ENCODE measurements at places on chromosomes 7 and 10.
A peak's percentile ranks its signal among the peaks of the same experiment; 100 is the strongest.

DNA sequence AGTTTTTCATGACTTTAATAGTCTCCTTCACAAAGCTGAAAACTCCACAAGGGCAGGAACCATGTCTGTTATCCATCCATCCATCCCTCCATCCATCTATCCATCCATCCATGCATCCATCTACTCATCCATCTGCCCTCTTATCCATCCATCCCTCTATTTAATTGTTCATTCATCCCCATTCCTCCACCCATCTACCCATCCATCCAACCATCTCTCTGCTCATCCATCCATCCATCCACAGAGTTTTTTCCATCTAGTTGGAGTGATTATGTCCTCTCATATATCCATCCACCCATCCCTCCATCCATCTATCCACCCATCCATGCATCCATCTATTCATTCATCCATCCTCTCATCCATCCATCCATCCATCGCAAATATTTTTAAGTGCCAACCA, 237.9 kb downstream of the EMX2 start:
- no peak for DNase-seq
- H3K27me3 ChIP-seq, result no peaks in the 10 kb centered on the region

- H3K27ac ChIP-seq, result no peak overlapping the region
- no peaks in the 10 kb centered on the region for H3K36me3 ChIP-seq
- H3K4me1 ChIP-seq, result peaks cover 7% of the 10 kb centered on the region
- DNase-seq, result no peak
- no peak overlapping the region for H3K4me3 ChIP-seq
Measured at GRCh38 chr10:17214526-17214925, 13.1 kb upstream of the TRDMT1 start.

GRCh38 chr7:134774119-134774518, 5.3 kb upstream of the CALD1 start:
- no peak overlapping the region for H3K4me3 ChIP-seq
- no peaks in the 10 kb centered on the region for H3K27me3 ChIP-seq
- H3K4me1 ChIP-seq, result peaks cover 3% of the 10 kb centered on the region
- H3K27ac ChIP-seq, result no peak overlapping the region
- no peaks in the 10 kb centered on the region for H3K36me3 ChIP-seq

GRCh38 chr10:5387169-5387568, 17.5 kb downstream of the TUBAL3 start:
- no peak for DNase-seq
- no peak overlapping the region for H3K4me3 ChIP-seq

DNA sequence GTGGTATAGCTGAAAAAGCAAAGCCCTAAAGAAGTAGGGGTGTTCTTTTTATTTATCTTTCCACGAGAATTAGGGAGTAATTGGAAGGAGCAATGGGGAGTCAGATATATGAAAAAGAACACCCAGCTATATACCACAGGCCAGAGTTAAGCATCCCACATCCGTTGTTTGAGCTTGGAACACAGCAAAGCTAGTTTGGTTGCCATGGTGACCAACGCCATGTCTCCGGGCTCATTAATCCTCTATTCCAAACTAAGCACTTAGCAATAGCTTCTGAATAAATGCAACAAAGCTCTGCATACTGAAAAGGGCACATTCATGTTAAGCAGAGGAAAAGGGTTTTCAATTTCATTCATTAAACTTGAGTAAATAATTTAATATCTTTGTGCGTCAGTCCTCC, 23.5 kb downstream of the ASB4 start:
- no peaks in the 10 kb centered on the region for H3K36me3 ChIP-seq
- no peak overlapping the region for H3K27ac ChIP-seq
- H3K27me3 ChIP-seq, result no peaks in the 10 kb centered on the region
- H3K4me1 ChIP-seq, result 0 out of 2 replicates have a peak, but pooled peaks cover 4% of the 10 kb centered on the region
- peak; percentile 50 for DNase-seq

DNA sequence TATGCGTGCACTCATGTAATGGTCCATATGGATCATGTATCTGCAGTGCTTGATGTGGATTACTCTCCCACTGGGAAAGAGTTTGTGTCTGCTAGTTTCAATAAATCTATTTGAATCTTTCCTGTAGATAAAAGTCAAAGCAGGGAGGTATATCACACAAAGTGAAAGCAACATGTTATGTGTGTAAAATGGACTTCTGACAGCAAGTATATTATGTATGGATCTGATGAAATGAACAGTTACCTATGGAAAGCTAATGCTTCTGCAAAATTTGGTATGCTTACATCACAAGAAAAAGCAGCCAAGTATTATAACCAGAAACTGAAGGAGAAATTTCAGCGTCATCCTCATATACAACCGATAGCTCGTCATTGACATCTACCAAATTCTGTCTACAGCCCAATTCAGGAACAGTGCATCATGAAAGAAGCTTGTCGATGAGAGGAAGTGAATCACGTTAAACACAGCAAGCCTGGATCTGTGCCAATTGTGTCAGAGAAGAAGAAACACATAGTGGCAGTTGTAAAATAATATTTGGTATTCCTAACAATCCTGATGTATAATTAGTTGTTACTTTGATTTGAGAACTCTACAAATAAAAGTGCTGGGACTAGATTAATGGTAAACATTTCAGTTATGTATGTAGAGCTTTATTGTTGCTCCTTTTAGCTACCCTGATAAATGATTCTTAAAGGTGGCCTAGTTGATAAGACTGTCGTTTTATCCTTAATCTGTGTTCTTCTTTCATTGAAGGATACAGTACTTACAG, 14.2 kb upstream of the SYPL1 start:
- H3K27ac ChIP-seq, result no peak overlapping the region
- H3K4me1 ChIP-seq, result no peaks in the 10 kb centered on the region
- H3K4me3 ChIP-seq, result no peak overlapping the region
- no peaks in the 10 kb centered on the region for H3K36me3 ChIP-seq

DNA sequence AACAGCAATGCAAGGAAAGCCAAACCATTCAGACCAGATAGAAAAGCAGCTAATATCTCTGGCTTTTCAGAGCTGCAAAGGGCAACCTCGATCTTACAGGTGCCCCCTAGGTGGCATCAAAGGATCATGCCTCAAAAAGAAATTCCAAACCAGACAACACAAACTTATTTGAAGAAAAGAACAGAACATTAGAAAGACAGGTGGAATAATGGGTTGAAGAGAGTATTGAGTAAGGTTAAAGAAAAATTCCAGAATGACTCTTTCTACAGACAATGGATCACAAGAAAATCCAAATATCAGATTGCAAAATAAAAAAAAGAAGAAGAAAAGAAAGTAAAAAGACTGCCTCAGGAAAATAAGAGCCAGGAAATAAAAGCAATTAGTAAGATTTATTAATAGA, 213.7 kb downstream of the ELMO1 start:
- no peaks in the 10 kb centered on the region for H3K36me3 ChIP-seq
- no peak for DNase-seq
- H3K4me3 ChIP-seq, result no peak overlapping the region
- no peaks in the 10 kb centered on the region for H3K27me3 ChIP-seq

DNA sequence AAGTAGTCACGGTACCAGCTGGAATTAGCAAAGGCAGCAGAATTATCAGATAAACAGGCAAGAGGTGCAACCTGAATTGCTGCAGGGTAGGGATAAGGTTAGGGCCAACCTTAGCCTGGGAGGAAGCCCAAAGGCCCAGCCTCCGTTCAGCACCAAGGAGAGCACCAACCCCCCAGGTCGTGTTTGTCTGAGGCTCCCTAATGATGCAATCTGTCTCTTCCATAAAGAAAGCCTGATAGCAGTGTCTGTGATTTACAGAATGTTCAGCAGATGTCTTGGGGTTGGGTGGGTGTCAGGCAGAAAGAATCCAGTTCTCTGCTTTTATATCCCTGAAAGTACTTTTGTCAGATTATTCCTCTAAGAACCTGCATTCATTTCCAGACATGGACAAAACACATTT, 328.4 kb upstream of the AOAH start:
- no peaks in the 10 kb centered on the region for H3K27me3 ChIP-seq
- no peak overlapping the region for H3K4me3 ChIP-seq
- DNase-seq, result peak; percentile 63
- H3K36me3 ChIP-seq, result no peaks in the 10 kb centered on the region
- no peak overlapping the region for H3K27ac ChIP-seq

DNA sequence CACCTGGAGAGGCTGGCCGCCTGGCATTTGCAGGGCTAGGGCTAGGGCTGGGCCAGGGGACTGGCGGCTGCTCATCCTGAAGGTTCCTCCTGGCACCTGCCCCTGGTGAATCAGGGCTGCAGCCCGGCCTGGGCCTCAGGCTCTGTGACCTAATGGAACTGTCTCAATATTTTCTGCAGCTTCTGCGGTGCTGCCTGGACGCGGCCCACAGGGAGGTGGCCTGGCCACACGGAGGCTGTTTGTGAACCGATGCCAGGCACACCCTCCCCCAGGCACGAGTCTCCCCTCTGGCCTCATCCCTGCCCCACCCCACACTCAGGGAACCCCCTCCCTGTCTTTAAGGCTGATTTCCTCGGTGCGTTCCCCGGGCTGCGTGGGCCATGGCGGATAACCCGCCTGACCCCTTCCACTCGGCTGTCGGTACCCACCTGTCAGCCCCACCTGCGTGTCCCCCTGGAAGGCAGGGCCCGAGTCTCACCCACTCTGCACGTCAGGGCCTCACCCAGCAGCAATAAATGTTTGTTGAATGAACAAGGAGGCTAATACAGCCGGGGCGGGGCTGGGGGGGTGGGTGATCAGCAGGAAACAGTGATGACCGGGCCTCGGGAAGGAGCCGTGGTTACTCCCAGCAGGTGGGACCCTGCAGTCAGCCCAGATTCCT, 54.5 kb upstream of the DNAJB6 start:
- no peaks in the 10 kb centered on the region for H3K4me1 ChIP-seq
- H3K27ac ChIP-seq, result no peak overlapping the region
- no peaks in the 10 kb centered on the region for H3K36me3 ChIP-seq
- no peak for DNase-seq
- H3K4me3 ChIP-seq, result no peak overlapping the region
- no peaks in the 10 kb centered on the region for H3K27me3 ChIP-seq

DNA sequence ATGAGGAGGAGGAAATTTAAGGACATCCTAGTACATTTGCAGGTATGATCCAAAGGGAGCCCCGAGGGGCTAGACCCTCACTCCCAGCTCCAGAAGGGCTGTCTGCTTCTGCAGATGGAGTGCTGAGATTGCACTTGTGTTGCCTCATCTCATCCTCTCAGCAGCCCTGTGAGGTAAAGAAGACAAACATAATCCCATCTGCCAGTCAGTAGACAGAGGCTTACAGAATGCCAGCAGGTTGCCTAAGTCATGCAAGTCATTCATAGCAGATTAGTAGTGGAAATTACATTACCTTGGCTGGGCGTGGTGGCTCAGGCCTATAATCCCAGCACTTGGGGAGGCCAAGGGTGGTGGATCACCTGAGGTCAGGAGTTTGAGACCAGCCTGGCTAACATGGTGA, 45.4 kb downstream of the BLVRA start:
- peaks cover 11% of the 10 kb centered on the region for H3K36me3 ChIP-seq
- no peak overlapping the region for H3K27ac ChIP-seq
- H3K4me3 ChIP-seq, result no peak overlapping the region
- H3K4me1 ChIP-seq, result no peaks in the 10 kb centered on the region
- no peak for DNase-seq

GRCh38 chr7:24821045-24821753, 63.9 kb upstream of the GSDME start:
- DNase-seq, result no peak
- no peaks in the 10 kb centered on the region for H3K27me3 ChIP-seq
- H3K4me1 ChIP-seq, result no peaks in the 10 kb centered on the region
- no peaks in the 10 kb centered on the region for H3K36me3 ChIP-seq
- no peak overlapping the region for H3K4me3 ChIP-seq

DNA sequence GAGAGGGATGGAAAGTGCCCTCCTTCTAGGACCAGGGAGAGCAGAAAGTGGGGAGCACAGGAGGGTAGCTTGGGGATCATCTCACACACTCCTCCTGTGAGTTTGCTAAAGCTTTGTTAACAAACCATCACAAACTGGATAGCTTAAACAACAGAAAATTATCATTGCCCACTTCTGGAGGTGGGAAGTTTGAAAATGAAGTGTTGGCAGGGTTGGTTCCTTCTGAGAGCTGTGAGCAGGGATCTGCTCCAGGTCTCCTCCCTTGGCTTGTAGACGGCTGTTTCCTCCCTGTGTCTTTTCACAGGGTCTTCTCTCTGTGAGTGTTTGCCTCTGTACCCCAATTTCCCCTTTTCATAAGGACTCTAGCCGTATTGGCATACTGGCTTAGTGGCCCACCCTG, 32.0 kb upstream of the CXCL12 start:
- peaks cover 25% of the 10 kb centered on the region for H3K36me3 ChIP-seq
- no peak for DNase-seq
- no peaks in the 10 kb centered on the region for H3K27me3 ChIP-seq
- H3K4me3 ChIP-seq, result no peak overlapping the region

DNA sequence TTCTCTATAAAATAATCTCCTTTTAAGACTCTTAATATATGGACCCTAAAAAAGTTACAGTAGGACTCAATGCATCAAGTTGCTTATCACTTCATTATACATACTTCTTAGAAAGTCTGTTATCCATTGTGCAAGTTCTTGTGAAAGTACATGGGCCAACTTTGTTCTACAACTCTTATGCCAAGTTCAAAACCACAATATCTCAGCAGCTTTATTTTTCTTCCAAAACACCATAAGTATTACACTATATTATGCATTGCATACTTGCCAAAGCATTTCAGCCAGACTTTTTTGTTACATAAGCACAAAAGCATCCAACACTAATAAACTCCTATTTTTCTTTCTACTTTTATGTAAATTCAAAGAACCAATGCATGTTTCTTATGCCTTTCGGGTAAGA, 94.4 kb downstream of the AHR start:
- H3K4me1 ChIP-seq, result no peaks in the 10 kb centered on the region
- H3K27me3 ChIP-seq, result no peaks in the 10 kb centered on the region
- no peak for DNase-seq

DNA sequence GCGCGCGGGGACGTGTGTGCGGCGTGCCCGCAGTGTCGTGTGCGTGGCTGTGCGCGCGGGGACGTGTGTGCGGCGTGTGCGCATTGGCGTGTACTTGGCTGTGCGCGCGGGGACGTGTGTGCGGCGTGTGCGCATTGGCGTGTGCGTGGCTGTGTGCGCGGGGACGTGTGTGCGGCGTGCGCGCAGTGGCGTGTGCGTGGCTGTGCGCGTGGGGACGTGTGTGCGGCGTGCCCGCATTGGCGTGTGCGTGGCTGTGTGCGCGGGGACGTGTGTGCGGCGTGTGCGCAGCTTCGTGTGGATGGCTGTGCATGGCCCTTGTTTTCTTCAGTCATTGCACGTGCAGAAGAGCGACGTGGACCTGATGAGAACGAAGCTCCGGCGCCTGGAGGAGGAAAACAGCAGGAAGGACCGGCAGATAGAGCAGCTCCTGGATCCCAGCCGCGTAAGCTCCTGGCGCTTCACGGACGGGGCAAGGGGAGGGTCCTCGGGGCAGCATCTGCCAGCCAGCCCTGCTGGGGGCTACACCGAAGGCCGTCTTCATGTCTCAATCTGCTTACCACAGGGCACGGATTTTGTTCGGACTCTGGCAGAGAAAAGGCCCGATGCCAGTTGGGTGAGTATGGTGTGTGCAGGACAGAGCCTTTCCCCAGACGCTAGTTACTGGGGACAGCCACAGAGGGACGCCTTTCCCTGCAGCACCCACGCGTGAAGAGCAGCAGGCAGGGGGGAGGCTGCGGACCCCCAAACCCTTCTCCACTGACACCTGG, 19.3 kb downstream of the IQCE start:
- H3K36me3 ChIP-seq, result no peaks in the 10 kb centered on the region
- H3K4me1 ChIP-seq, result no peaks in the 10 kb centered on the region
- H3K27ac ChIP-seq, result no peak overlapping the region
- no peak for DNase-seq
- no peaks in the 10 kb centered on the region for H3K27me3 ChIP-seq
